ENCODE measurements at places on chromosomes 6 and 20.

DNA sequence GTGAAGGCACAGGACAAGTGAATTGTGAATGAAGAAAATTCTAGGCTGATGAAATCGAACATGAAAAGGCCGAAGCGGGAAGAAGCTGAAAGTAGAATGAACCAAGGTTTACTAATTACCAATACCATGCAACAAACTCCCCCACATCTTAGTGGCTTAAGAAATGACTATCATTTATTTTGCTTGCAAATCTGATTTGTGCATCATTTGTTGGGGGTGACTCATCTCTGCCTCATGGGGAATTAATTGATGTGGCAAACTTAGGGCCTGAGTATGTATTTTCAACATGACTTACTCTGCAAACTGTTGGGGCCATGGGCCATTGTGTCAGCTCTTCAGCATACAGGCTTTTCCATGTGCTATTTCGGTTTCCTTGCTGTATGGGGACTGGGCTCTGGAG lies 26.8 kb downstream of the PPP1R14C start:
- DNase-seq = no peak

- DNase-seq = no peak
Observed at GRCh38 chr6:37042150-37042549, 36.7 kb downstream of the FGD2 start.

- DNase-seq = no peak
Observed at GRCh38 chr6:16635291-16635809, 125.9 kb downstream of the ATXN1 start.

GRCh38 chr6:135658916-135659315 lies 161.4 kb upstream of the AHI1 start:
- no peak for DNase-seq

DNA sequence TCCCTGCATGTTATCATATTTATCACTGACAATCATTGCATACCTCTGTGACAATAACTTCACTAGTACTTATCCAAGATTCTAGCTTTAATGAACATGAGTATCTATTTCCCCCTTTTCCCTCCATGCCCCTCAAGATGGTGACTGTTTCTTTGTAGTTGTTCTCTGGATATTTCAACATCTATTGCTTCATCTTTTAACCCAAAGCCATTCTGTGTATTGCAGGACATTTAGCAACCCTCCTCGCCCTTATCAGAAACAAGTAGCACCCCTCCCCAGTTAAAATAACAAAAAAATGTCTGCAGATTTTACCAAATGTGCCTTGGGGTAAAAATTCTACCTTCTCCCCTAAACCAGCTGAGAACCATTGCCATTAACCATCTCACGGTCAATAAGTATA lies 979.8 kb upstream of the MANEA start:
- no peak for DNase-seq

- no peak for DNase-seq
Observed at GRCh38 chr20:50101281-50101680, 11.7 kb downstream of the UBE2V1 start.

Data from stimulated activated CD8-positive, alpha-beta memory T cell treated with anti-CD3 and anti-CD28 coated beads, Interleukin-7, amount 100 ng/mL, for 1 hour (primary cell).